Activated T-helper 2 cell treated with anti-CD3 and anti-CD28 coated beads, Interferon-gamma antibody, Interleukin-2, Interleukin-4, amounts not matched to agents 10 μg/mL and 5 μg/mL and 100 μg/mL, durations not matched to agents 14 hours and 24 hours and 36 hours (primary cell): ENCODE measurements at places on chromosomes 4 and X.

DNA sequence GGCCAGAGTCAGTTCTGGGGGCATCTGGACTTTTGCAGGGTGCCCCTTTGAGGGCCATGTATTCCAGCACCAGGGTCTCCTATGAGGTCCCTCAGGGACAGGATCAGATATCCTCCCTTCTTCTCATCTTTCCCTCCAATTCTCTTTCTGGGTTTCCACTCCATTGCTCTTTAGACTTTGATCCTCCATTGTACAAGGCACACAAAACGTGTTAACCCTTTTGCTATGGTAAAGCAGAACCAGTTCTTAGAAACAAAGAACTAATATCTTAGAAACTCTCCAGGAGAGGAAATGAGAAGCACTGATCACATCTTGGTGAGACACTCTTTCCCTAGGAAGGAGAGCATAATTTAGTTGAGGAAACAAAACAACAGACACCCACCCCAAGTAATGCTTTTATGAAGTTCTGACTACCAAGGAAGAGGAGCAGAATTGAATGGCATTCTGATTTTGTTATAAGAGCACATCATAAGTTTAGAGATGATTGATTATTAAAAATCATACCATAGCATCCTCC lies 200.7 kb upstream of the NPY2R start:
- DNase-seq = no peak

- DNase-seq = no peak
Measured at GRCh38 chr4:185654965-185655554, 119.8 kb upstream of the PDLIM3 start.

- no peak for DNase-seq
Measured at GRCh38 chrX:42776195-42776594, 1.8 kb downstream of the PPP1R2C start.

DNA sequence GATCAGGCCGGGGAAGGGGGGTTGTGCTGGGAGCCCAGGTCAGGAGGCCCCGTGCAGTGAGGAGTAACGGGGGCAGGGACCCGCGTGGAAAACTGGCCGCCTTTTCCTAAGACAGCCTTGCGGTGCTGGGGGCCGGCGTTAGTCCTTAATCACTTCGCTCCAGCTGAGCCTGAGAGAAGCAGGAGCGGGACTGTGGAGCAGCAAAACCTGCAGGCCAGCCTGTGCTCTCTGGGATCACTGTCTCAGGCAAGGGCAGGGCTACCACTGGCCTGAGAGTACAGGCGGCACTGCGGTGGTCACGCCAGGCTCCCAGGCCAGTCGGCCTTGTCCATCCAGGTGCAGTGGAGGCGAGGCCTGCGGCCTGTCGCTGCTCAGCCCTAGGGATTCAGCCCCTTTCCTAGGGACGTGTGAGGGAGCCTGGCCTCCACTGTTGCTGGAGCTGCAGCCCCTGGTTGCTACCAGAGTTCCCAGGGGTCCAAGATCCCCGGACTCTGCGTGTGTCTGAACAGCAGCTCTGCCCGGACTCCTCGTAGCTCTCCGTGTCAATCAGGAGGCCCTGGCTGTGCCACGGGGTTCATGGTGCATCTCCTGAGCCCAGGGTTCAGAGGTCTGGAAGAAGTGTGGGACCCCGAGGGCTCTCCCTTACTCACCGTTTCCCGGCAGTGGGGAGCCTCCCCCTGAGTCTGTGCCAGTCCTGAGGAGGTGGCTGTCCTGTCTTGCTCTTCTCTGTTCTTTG lies 2141.7 kb upstream of the TENM3 start:
- no peak for DNase-seq

- DNase-seq = no peak
Measured at GRCh38 chr4:146202665-146203064, 11.7 kb upstream of the REELD1 start.

GRCh38 chrX:15170927-15171326 lies 99.0 kb downstream of the ASB9 start:
- DNase-seq = no peak

- no peak for DNase-seq
Measured at GRCh38 chrX:43064096-43064495, 286.1 kb upstream of the PPP1R2C start.

DNA sequence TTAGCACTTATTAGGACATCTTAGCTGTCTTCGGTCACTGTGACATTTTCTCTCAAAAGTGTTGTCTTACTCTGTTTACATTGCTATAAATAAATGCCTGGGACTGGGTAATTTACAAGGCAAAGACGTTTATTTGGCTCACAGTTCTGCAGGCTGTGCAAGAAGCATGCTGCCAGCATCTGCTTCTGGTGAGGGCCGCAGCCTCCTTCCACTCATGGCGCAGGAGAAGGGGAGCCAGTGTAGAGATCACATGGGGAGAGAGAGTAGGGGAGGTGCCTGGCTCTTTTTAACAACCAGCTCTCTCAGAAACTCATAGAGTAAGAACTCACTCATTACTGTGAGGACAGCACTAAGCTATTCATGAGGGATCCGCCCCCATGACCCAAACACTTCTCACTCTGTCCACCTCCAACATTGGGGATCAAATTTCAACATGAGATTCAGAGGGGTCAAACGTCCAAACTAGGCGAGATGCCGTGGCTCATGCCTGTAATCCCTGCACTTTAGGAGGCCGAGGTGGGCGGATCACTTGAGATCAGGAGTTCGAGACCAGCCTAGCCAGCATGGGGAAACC lies 43.5 kb upstream of the HERC6 start:
- DNase-seq = no peak

GRCh38 chr4:163967710-163968109 lies 473.2 kb downstream of the TMA16 start:
- DNase-seq = no peak

GRCh38 chr4:80231180-80231579 lies 33.9 kb downstream of the PRDM8 start:
- no peak for DNase-seq

DNA sequence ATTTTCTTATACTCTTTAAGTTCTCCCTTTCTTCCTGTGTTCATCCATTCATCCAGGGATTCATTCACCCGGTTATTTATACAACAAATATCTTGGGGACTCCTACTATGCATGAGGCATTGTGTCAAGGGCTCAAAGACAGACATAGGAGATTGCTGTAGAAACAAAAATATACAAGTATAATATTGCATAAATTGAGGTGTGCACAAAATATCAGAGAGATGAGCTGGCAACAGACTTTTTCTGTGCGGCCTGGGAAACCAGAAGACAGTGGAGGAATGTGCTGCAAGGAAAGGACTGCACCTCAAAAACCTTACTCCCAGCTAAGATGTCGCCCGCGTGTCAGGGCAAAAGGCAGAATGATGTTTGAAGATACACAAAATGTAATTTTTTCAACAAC lies 9.6 kb downstream of the OTOP1 start:
- DNase-seq = no peak

- DNase-seq = no peak
Measured at GRCh38 chr4:825063-825970, 612 bp downstream of the CPLX1 start.

GRCh38 chr4:102843938-102844337 lies 16.6 kb upstream of the UBE2D3 start:
- no peak for DNase-seq

GRCh38 chr4:6507345-6507744 lies 34.9 kb upstream of the PPP2R2C start:
- no peak for DNase-seq

DNA sequence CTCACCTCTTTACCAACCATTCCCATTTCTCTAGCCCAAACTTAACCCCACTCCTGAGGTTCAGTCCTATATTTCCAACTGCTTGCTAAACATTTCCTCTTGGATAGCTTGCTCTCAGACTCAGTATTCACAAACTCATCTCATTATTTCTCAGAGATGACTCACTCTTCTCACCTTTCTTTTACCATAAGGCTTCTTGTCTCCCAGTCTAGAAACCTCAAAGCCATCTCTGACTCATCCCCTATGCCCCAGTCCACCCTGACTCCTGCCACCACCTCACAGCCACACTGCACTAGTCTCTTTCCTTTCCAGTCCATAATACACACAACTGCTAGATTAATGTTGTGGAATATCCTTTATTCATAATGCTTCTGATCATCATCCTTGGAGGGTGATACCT lies 4.8 kb downstream of the FRMPD3 start:
- DNase-seq = no peak

DNA sequence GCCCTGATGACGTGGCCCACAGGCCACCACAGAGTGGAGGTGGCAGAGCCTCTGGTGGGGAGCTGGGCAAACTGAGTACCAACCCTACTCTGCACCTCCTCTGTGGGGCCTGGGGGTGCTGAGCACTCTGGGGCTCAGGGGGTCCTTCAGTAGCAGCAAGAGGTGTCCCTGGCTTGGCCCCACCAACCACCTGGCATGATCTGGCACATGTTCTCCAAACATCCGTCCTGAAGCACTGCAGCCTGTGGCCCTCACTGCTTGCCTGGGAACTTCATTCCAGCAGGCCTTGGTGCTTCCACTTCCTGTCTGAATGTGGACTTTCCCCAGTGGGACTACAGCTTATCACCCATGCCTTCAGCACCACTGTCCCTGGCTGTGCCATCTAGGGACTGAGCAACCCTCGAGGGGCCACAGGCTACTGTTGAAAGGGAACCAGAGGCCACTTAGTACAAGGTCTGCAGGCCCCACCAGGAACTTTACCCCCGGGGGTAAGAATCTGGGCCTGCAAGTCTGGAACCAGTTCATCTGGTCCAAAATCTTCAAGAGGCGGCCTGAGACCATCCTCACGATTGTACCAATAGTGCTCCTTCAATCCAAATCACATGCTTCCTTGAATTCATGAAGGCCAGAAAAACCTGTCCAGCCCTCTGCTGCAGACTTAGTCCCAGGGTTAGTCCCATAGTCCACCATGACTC lies 13.2 kb downstream of the TNIP2 start:
- DNase-seq = no peak

DNA sequence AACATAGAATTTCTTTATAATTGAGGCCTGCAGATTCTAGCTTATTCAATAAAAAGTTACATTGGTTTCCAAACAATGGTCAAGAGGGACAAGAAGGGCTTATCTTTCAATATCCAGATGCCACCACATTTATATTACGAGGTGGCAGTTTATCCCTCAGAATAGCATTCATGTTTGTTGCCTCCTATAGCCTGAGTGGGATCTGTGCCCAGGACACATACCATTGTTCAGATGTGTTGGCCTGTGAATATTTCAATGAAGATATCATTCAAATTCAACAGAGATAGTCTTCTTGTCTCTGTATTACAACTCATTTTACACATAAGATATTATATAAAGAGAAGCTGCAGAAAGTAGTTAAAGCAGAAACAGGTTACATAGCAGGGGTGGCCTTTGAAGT lies 20.5 kb downstream of the GLRB start:
- DNase-seq = no peak

DNA sequence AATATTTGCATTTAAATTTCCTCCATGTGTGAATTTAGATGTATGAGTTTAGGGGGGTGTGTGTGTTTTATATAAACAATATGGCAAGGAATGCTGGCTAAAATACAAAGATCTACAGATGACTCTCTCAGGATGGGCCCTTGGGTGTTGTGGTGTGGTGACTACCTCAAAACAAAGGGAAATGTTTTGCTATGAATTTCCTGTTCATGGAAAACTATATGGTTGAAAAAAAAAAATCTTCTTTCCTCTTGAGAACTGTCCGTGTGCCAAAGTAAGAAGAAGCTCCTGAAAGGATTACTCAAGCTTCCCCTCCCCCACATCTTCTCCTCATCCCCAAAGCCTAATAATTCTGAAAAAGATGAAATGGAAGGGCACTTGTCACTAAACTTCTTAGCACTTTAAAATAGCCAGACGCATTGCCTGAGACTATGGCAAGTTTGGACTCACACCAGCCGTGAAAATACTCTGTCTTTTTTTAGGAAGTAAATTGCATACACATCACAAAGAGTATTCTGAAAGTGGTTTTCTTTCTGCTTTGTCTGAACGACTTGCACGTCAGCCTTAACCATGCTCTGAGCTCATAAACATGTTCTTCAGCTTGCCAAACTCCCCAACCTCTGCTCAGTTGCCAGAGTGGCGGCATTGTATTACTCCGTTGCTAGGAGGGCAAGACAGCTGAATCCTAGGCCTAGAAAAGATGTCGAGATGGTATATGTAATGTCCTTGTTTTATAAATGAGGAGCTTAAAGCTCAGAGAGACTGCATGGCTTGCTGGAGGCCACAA lies 250.4 kb upstream of the JADE1 start:
- no peak for DNase-seq

- DNase-seq = no peak
Measured at GRCh38 chr4:55546506-55546755, 278 bp downstream of the CLOCK start.

- DNase-seq = no peak
Measured at GRCh38 chr4:156330436-156331031, 376.9 kb upstream of the CTSO start.

- DNase-seq = no peak
Measured at GRCh38 chr4:184344899-184345572, 127.4 kb upstream of the ENPP6 start.

- DNase-seq = no peak
Measured at GRCh38 chr4:100895556-100896197, 377.9 kb upstream of the EMCN start.

DNA sequence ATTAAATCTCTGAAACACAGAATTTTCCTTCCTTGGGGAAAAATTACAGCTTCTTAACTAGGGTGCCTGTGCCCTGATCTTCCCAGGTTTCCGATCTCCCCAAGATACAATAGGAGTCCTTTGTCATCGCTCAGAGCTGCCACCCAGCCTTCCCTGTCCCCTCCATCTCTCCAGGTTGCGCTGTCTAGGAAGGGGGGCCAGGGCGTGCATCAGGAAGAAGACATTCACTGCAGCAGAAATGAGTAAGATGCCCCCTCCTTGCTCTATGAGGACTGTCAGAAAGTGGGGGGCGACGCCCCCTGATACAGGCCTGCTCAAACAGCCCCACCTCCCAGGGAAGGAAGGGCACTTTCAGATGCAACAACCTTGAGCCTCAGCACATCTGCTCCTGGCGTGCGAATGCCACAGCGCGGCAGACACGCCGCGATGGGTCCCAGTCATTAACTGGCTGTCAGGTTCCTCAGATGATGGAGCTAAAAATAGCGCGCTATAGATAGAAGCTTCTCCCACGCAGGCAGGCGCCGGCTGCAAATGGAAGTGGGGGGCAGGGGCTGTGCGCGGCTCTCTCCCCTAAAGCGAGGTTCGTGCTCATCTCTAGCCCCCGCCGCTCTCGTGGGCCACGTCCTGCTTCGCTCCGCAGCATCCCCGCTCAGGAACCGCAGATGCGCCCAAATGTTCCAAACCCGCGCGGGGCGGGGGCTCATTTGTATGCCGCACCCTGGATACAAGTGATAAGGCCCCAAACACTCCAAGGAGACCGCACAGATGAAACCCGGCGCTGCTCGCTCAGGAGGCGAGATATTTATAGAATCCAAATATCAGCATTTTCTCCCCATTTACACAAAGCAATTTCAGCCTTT lies 57.6 kb upstream of the LGI2 start:
- no peak for DNase-seq

DNA sequence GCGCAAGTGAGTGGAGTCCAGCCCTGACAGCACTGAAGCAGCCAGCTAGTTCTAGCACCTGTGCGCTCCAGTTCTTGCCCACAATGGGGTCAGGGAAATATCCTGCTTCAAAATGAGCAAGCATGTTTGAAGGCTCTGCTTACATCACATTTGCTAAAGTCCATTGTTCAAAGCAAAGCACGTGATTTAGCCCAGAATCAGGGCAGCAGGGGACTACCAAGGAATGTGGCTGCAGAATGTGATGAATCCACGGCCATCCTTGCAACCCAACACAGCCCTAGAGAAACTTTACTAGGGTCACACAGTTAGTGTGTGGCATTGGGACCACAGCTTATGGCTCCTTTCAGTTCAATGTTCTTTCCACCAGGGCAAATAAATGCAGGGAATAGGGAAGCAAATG lies 47.3 kb upstream of the SMIM31 start:
- no peak for DNase-seq

- no peak for DNase-seq
Measured at GRCh38 chrX:102599951-102600579, 750 bp downstream of the ARMCX5 start.

- DNase-seq = no peak
Measured at GRCh38 chr4:20311856-20312255, 60.2 kb downstream of the SLIT2 start.
